ENCODE measurements at places on chromosomes 3 and 15.

DNA sequence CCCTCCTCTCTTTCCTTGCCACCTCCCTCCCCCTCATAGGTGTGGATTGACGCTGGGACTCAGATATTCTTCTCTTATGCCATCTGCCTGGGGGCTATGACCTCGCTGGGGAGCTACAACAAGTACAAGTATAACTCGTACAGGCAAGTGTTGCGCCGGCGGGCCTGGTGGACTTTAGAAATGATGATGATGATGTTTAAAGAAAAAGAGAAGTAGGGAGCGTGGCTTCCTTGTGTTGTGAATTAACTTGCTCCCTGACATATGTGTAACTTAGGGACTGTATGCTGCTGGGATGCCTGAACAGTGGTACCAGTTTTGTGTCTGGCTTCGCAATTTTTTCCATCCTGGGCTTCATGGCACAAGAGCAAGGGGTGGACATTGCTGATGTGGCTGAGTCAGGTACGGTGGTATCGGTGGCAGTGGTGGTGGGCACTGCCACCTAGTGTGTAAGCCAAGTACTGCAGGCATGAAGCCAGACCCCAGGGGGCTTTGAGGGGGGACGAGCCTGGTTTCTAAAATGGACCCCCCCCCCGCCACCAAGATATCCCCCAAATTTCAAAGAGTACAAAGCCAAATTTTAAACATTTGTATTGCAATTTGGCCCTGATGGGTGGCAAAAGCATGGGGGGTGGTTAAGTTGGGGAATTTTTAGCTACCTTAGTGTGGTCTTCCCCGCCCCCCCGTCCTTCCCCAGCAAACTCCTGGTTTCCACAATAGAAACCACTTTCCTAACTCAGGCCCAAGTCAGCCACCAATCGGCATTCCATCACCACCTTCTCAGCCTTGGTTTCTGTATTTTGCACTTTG is 65.6 kb downstream of the SLC6A6 start:
- DNase-seq = peak; percentile 26

GRCh38 chr3:183533412-183534132 is 21.9 kb downstream of the KLHL6 start:
- no peak for DNase-seq

GRCh38 chr3:177590826-177591225 is 393.5 kb upstream of the TBL1XR1 start:
- no peak for DNase-seq

DNA sequence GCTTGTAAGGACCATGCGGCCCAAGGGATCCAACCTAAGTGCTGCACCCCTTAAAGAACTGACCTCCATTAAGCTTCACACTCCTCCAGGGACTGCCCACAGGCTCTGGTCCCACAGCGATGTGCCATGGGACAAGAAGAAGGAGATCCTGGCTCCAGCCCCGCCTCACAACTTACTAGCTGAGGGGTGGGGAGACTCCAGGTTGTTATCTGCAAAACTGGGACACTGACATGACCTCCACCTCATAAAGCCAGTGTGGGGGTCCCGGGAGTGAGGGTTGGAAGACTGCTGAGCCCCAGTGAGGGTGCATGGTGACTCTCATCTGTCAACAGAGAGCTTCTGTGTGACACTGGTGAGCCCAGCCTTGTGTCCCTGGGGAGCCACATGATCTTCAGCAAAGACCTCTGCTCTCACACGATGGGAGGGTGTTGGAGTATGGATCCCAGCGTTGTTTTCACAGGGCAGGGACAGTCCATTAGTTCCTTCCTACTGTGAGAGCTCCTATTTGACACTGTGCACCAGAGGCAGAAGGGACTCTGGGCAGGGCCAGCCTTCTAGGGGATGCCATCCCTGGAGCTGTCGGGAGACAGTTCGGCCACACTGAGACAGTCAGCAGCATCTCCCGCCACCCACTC is 26.7 kb downstream of the EAF1 start:
- no peak for DNase-seq

DNA sequence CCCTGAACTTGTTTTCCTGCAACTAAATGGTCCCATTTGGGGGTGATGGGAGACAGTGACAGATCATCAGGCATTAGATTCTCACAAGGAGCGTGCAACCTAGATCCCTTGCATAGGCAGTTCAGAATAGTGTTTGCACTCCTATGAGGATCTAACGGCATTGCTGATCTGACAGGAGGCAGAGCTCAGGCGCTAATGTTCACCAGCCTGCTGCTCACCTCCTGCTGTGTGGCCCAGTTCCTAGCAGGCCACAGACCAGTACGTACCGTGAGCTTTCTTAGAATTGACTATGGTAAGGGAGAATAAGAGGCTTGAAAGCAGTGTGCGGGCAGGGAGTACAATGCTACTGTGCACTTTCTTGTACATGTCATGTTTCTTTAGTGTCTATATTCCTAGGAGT is 17.6 kb upstream of the PLA2G4E start:
- no peak for DNase-seq

- DNase-seq = no peak
These were observed 11.3 kb upstream of the THRB start for GRCh38 chr3:24505691-24506550.

Data from effector CD8-positive, alpha-beta T cell (primary cell).